ENCODE measurements at places on chromosomes 12 and 14. TPM values are rescaled to one million over a fixed set of nuclear protein-coding genes. Genes with fewer than 3 reads are reported as not detected.

The MMP14 gene
- total RNA-seq: 265 TPM

The CLEC4D gene
- total RNA-seq: not detected

The RASSF3 gene
- total RNA-seq: 17.0 TPM

The OR4E2 gene
- not detected for total RNA-seq

The KLHL33 gene
- total RNA-seq: 0.05 TPM

Data from HFFc6 (cell line).